DND-41 (cell line): ENCODE measurements at places on chromosomes 1 and 21.

- peaks cover 96% of the 10 kb centered on the region for H3K36me3 ChIP-seq
- no peaks in the 10 kb centered on the region for H3K27me3 ChIP-seq
- no peak for DNase-seq
- H3K27ac ChIP-seq = no peak overlapping the region
- H3K4me3 ChIP-seq = no peak overlapping the region
- no peaks in the 10 kb centered on the region for H3K4me1 ChIP-seq
These were observed 151.9 kb downstream of the PGBD5 start for GRCh38 chr1:230274254-230274653.

GRCh38 chr1:166721145-166721544, 118.1 kb upstream of the POGK start:
- H3K4me3 ChIP-seq = no peak overlapping the region
- H3K27me3 ChIP-seq = no peaks in the 10 kb centered on the region
- H3K4me1 ChIP-seq = no peaks in the 10 kb centered on the region
- no peak for DNase-seq

DNA sequence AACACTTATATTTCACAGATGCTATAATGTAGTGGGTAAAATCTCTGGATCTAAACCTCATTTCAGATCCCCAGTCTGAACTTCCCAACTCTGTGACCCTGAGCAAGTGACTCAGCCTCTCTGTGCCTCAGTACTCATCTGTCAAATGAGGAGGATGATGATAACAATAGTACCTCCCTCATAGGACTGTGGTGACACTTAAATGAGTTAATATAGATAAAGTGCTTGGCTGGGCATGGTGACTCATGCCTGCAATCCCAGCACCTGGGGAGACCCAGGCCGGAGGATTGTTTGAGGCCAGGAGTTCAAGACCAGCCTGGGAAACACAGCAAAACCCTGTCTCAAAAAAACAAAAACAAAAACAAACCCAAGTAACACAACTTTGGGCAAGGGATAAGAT, 4.7 kb upstream of the ECE1 start:
- H3K4me1 ChIP-seq = peaks cover 19% of the 10 kb centered on the region
- H3K36me3 ChIP-seq = no peaks in the 10 kb centered on the region; the same call in 1 of the 2 replicates
- no peak for DNase-seq
- no peak overlapping the region for H3K27ac ChIP-seq
- H3K4me3 ChIP-seq = no peak overlapping the region

DNA sequence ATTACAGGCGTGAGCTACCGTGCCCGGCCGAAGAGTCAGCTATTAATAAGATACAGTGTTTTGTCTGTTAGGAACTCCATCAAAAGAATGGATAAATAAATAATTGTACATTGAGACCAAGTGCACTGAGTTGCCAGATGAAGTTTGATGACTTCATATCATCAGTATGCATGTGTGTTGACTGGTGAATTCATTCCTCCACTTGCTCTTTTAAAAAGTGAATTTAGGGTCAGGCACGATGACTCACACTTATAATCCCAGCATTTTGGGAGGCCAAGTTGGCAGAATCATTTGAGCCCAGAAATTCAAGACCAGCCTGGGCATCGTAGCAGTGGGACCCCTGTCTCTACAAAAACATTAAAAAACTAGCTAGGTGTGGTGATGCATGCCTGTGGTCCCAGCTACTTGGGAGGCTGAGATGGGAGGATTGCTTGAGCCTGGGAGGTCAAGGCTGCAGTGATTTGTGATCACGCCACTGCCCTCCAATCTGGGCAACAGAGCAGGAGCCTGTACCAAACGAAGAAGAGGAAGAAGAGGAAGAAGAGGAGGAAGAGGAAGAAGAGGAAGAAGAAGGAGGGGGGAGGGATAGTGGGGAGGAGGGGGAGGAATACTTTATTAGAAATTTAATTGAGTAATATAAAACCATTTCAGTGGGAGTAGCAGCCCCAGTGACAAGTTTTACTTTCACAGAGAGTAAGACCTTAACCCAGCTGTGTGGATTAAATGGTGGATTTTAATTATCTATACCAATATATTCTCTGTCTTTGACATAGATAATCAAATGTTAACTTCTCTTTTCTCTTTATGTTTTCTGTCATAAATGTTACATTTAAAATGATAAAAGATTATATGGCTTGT, 74.9 kb downstream of the CCDC18 start:
- peaks cover 62% of the 10 kb centered on the region for H3K36me3 ChIP-seq
- no peak for DNase-seq
- H3K27ac ChIP-seq = no peak overlapping the region
- H3K4me3 ChIP-seq = no peak overlapping the region

DNA sequence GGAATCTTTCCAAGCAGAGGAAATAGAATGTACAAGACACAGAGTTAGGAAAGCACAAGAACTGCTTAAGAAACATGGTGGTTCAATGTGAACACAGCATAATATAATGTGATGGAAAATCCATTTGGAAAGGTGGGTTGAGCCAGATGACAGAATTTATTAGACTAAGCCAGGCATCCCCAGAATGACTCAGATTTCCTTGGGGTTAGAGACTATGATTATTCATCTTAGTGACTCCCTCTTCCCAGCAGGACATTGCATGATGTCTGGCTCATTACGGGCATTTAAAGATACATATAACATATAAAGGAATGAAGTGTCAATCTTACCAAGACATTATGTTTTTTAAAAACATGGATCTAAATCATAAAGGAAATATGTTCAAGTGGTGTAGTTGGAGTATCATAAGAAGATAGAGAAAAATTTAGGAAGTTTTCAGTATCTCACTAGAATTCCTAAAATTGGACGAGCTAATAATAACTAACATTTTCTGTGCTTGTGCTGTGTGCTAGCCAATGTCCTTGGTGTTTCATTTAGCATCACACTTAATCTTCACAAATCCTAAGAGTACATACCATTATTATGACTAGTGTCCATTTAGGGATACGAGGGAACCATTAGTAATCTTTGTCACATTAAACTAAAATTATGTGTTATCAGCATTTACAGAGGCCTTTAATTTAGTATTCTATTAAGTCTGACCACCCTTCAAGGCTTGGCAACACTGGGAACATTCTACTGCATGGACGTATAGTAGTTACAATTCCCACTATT, 41.0 kb upstream of the ST6GALNAC5 start:
- no peak overlapping the region for H3K4me3 ChIP-seq
- no peaks in the 10 kb centered on the region for H3K36me3 ChIP-seq
- no peaks in the 10 kb centered on the region for H3K4me1 ChIP-seq
- no peaks in the 10 kb centered on the region for H3K27me3 ChIP-seq
- no peak for DNase-seq
- H3K27ac ChIP-seq = no peak overlapping the region

- peaks cover 6% of the 10 kb centered on the region; the same call in 1 of the 2 replicates for H3K36me3 ChIP-seq
- H3K27ac ChIP-seq = no peak overlapping the region
- peaks cover 43% of the 10 kb centered on the region for H3K4me1 ChIP-seq
- H3K4me3 ChIP-seq = no peak overlapping the region
These were observed 147.0 kb upstream of the COA6 start for GRCh38 chr1:234226113-234226818.

GRCh38 chr1:232292239-232292638, 337.7 kb downstream of the SIPA1L2 start:
- H3K36me3 ChIP-seq = no peaks in the 10 kb centered on the region
- peaks cover 7% of the 10 kb centered on the region; the same call in 1 of the 2 replicates for H3K4me1 ChIP-seq
- H3K27ac ChIP-seq = no peak overlapping the region
- no peak for DNase-seq
- H3K4me3 ChIP-seq = no peak overlapping the region
- H3K27me3 ChIP-seq = no peaks in the 10 kb centered on the region

DNA sequence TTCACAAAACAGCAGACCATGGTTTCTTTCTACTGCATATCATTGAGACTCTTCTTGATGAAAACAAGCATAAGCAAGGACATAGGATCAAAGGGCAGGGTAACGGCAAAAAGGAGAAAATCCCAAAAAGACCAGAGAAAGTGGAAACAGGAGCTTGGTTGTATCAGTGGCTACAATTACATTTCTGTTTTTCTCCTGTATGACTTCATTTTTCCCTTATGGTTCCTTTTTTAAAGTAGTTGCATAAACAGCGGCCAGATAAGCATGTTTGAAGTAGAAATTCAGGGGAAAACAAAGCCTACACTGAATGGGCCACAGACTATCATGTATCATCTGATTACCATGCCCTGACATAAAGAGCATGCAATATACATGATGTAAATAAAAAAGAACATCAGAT, 4.6 kb downstream of the EGLN1 start:
- H3K36me3 ChIP-seq = peaks cover 41% of the 10 kb centered on the region
- peaks cover 76% of the 10 kb centered on the region for H3K4me1 ChIP-seq
- no peak for DNase-seq
- peak overlapping the region; percentile 92 for H3K4me3 ChIP-seq

DNA sequence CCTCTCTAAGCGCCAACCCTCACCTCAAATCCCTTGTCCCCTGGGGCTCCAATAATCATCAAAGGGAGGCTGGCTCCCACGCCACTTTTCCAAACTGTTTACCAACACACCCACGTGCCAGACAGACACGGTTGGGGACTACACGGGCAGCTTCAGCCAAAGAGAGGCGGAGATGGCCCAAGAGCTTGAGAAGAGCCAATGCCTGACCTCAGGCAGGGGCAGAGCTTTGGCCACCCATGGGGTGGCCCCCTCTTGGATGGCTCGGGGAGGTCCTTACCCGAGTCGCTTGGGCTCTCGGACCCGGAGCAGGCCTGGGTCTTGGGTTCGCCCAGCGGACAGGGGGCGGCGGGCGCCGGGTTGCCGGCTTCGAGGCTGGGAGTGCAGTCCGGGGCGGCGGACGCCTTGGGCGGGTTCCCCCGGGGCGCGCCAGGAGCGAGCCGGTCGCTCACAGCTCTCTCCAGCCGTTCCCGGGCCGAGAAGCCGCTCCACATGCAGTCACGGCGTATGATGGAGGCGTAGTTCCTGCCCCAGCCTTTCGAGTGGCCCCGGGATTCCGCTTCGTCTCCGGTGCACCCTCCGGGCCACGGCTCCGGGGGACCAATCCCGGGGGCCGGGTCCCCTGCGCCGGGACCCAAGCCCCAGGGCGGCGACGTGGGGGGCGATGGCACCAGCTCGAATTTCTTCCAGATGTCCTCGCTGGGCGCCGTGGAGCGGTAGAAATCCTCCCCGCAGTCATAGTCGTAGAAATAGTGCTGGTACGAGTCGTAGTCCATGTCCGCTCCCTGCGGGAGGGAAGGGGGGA, 854 bp downstream of the MYCL start:
- no peak for DNase-seq
- H3K4me3 ChIP-seq = peak overlapping the region; percentile 55

DNA sequence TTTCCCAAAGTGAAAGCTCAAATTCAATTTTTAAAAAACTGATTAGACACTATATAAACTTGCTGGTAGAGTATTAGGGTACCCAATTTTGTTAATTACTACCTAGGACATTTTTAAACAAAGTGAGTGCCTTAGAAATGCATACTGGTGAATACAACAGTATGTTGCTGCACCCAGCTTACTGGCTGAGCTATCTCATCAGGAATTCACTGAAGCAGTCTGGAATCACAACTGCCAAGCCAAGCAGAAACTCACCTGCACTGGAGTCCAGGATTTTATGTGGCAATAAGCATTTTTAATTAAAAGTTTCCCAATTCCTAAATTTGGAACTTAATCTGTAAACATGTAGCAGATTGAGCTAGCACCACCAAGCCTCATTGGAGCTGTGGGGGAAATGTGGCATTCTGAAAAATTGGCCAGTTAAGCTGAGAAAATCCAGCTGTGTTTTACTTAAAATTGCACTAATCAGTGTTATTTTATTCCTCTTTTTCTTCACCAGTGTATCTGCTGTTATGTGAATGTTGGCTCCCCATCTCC, 61.8 kb downstream of the CLEC20A start:
- peaks cover 9% of the 10 kb centered on the region for H3K27me3 ChIP-seq
- H3K4me1 ChIP-seq = no peaks in the 10 kb centered on the region
- no peaks in the 10 kb centered on the region for H3K36me3 ChIP-seq
- no peak for DNase-seq
- no peak overlapping the region for H3K27ac ChIP-seq

DNA sequence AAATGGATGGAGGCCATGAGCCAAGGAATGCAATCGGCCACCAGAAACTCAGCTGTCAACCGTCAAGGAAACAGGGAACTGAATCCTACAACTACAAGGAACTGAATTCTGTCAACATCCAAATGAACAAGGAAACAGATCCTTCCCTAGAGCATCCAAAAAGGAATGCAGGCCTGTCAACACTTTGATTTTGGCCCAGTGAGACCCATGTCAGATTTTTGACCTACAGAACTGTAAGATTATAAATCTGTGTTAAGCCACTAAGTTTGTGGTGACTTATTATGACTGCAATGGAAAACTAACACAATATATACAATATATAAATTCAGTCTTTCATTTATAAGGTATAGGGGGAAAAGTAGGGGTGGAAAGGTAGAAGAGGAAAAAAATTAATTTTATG, 55.3 kb downstream of the SHCBP1L start:
- no peak for DNase-seq
- no peaks in the 10 kb centered on the region for H3K4me1 ChIP-seq
- no peak overlapping the region for H3K4me3 ChIP-seq
- H3K27ac ChIP-seq = no peak overlapping the region
- H3K36me3 ChIP-seq = no peaks in the 10 kb centered on the region
- no peaks in the 10 kb centered on the region for H3K27me3 ChIP-seq

GRCh38 chr1:27405074-27405473, 12.7 kb downstream of the GPR3 start:
- no peaks in the 10 kb centered on the region for H3K27me3 ChIP-seq
- H3K36me3 ChIP-seq = peaks cover 38% of the 10 kb centered on the region
- no peak overlapping the region for H3K4me3 ChIP-seq

- no peak overlapping the region for H3K27ac ChIP-seq
- no peak for DNase-seq
- H3K27me3 ChIP-seq = no peaks in the 10 kb centered on the region
- H3K36me3 ChIP-seq = no peaks in the 10 kb centered on the region
- H3K4me3 ChIP-seq = no peak overlapping the region
- no peaks in the 10 kb centered on the region for H3K4me1 ChIP-seq
These were observed 9.9 kb upstream of the COA7 start for GRCh38 chr1:52707927-52708655.

- H3K4me3 ChIP-seq = no peak overlapping the region
- DNase-seq = no peak
- no peaks in the 10 kb centered on the region for H3K36me3 ChIP-seq
These were observed 270.6 kb downstream of the TPR start for GRCh38 chr1:186104459-186104858.

DNA sequence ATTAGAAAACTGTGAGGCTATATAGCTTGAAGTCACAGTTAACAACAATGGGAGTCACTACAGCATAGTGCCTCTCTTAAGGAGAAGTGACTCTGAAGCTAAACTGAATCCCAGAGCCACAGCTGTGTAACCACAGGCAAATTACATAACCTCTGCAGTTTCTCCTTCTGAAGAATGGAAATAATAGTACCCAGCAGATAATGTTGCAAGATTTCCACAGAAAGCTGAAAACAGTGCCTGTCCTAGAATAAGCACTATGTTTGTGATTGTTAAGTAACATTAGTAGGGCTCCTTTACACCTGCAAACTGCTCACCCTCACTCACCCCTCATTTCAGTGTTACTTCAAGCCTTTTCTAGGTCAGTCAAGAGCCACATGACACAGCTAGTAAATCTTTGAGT, 886.7 kb downstream of the PLA2G4A start:
- H3K36me3 ChIP-seq = no peaks in the 10 kb centered on the region
- DNase-seq = no peak
- H3K27ac ChIP-seq = no peak overlapping the region
- no peak overlapping the region for H3K4me3 ChIP-seq
